Esophagus muscularis mucosa (tissue), 4 donors: ENCODE measurements at places on chromosomes 12 and 14. TPM values are rescaled to one million over a fixed set of nuclear protein-coding genes. Genes with fewer than 3 reads are reported as not detected.
A peak's percentile ranks its signal among the peaks of the same experiment; 100 is the strongest.

- H3K36me3 ChIP-seq = no peaks in the 10 kb centered on the region
- H3K27ac ChIP-seq = no peak overlapping the region
- DNase-seq = no peak
- H3K27me3 ChIP-seq = no peaks in the 10 kb centered on the region
- H3K4me1 ChIP-seq = no peaks in the 10 kb centered on the region
- H3K4me3 ChIP-seq = no peak overlapping the region
These were observed 99.2 kb downstream of the SLC41A2 start for GRCh38 chr12:104858611-104859543.

- H3K27me3 ChIP-seq = peaks cover 29% of the 10 kb centered on the region
- H3K4me3 ChIP-seq = no peak overlapping the region
- peak overlapping the region; percentile 18 for H3K27ac ChIP-seq
- no peak for DNase-seq
- peaks cover 31% of the 10 kb centered on the region for H3K4me1 ChIP-seq
These were observed 2.3 kb upstream of the PRPH start for GRCh38 chr12:49292729-49293055.

GRCh38 chr14:63470962-63471793 is 72.0 kb downstream of the PPP2R5E start:
- no peak overlapping the region for H3K4me3 ChIP-seq
- peaks cover 52% of the 10 kb centered on the region for H3K4me1 ChIP-seq
- DNase-seq = no peak
- H3K27me3 ChIP-seq = no peaks in the 10 kb centered on the region
- no peaks in the 10 kb centered on the region for H3K36me3 ChIP-seq
- no peak overlapping the region for H3K27ac ChIP-seq

DNA sequence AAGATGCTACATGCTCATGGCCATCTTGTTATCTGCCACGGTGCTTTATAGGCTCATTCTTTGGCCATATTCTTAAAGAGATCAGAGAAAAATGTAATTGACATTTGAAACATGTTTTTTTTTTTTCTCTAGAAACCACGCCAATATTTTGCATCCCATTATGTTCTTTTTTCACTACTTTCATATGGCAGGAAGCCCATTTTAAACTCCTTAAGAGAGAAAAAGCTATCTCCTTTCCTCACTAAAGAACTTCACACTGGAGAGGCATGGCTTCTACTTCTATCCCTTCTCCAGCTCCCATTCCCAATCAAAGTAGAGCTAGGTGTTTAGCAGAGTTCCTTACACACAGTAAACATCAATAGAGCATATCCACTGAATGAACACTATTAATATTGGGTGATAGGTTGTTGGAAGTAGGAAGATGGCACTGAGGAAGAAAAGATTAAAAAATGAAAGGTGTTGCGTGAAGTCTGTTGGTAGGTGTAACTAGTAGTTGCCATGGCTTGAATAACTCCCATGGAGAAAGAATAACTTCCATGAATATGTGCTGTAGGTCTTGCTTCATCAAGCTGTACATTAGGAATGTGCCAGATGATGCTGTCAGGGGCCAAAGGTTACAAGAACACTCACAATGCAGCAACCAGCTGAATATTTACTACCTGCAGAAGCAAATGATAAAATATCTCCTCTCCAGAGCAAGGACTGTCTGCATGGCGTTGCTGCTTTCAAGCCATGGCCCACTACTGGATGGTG is 178.8 kb downstream of the STXBP6 start:
- no peak overlapping the region for H3K4me3 ChIP-seq
- no peak for DNase-seq
- H3K4me1 ChIP-seq = peaks cover 30% of the 10 kb centered on the region
- no peaks in the 10 kb centered on the region for H3K36me3 ChIP-seq

DNA sequence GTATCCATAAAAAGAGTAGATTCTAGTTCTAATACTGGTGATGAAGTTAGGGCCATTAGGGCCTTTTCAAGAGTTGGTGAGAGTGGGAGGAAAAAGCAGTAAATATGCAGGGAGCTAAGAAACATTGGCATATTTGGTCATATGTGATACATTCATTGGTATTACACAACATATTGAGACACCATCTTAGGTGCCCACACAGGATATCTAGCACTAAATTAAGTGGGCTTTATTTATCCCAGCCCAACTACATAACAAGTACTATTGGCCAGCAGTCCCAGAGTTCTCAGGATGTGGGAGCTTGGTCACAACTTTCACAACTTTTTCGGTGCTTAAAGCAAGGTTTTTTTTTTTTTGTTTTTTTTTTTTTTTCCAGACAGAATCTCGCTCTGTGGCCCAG is 2.0 kb upstream of the ING4 start:
- H3K36me3 ChIP-seq = peaks cover 34% of the 10 kb centered on the region
- no peak overlapping the region for H3K27ac ChIP-seq
- no peaks in the 10 kb centered on the region for H3K27me3 ChIP-seq
- peaks cover 13% of the 10 kb centered on the region for H3K4me1 ChIP-seq

GRCh38 chr12:113088971-113089756 is 32.6 kb downstream of the DTX1 start:
- peaks cover 4% of the 10 kb centered on the region for H3K4me1 ChIP-seq
- H3K27me3 ChIP-seq = no peaks in the 10 kb centered on the region
- no peak overlapping the region for H3K4me3 ChIP-seq
- DNase-seq = no peak

GRCh38 chr12:91591639-91591987 is 409.0 kb upstream of the DCN start:
- H3K27me3 ChIP-seq = no peaks in the 10 kb centered on the region
- H3K4me1 ChIP-seq = no peaks in the 10 kb centered on the region
- no peak overlapping the region for H3K27ac ChIP-seq

- H3K4me1 ChIP-seq = peaks cover 7% of the 10 kb centered on the region
- H3K36me3 ChIP-seq = no peaks in the 10 kb centered on the region
These were observed 32.0 kb upstream of the RIMBP2 start for GRCh38 chr12:130747867-130748740.

DNA sequence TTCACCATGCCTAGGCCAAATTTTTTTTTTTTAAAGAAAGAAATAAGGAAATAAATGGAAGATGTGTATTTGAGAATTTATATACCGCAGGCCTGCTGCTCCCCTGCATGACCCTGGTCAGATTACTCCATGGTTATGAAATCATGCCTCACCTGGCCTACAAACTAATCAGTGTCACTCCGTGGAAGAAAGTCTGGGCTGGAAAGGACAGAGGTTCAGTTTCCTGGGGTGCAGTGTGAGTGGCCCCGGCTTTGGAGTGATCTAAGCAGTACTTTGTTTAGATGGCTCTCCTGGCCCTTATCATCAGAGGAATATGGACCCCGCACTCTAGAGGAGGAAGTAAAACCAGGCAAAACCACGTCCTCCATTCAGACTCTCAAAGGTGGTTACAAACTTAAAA is 9.6 kb downstream of the APOBEC1 start:
- DNase-seq = no peak
- H3K4me3 ChIP-seq = no peak overlapping the region
- no peak overlapping the region for H3K27ac ChIP-seq
- H3K36me3 ChIP-seq = no peaks in the 10 kb centered on the region

DNA sequence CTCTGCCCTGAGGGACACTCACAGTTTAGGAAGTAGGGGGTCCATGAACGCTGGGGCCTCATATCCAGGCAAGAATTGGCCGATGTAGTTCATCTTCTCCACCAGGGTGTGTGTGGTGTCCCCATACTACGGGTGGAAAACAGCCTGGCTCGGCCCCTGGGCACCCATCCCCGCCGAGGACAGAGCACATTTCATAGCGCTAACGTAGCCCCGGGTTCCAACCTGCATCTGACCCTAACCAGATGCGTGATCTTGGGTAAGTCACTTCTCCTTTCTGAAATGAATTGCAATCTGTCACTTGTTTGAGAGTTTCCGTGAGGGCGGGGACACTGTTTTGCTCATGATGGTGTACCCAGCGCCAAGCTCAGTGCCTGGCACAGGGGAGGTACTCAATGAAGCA is 9.0 kb downstream of the HPD start:
- H3K4me1 ChIP-seq = no peaks in the 10 kb centered on the region
- H3K36me3 ChIP-seq = no peaks in the 10 kb centered on the region
- no peak overlapping the region for H3K4me3 ChIP-seq
- no peak for DNase-seq

- no peaks in the 10 kb centered on the region for H3K27me3 ChIP-seq
- H3K36me3 ChIP-seq = no peaks in the 10 kb centered on the region
- H3K4me3 ChIP-seq = no peak overlapping the region
- no peak for DNase-seq
- peaks cover 29% of the 10 kb centered on the region for H3K4me1 ChIP-seq
- no peak overlapping the region for H3K27ac ChIP-seq
These were observed 396.1 kb downstream of the RAD51B start for GRCh38 chr14:68215629-68216028.

DNA sequence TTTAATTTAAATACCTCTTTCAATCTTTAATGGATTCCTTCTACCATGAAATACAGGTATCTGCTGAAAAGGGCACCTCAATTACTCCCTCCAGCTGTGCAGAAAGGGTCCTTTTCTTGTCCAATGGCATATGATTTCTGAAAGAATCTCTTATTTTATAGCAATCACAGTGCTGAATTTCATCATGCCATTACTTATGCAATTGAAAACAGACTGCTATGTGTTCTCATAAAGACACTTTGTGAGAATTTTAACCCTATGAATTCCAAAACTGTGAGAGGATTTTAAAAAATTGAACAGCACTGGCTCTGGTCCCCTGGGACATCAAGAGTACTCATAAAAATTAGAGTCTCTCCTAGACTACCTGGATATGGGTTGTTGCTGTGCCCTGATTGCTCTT is 45.9 kb upstream of the CNOT2 start:
- H3K36me3 ChIP-seq = no peaks in the 10 kb centered on the region
- H3K27me3 ChIP-seq = no peaks in the 10 kb centered on the region
- DNase-seq = no peak
- H3K4me1 ChIP-seq = peaks cover 5% of the 10 kb centered on the region

- H3K27ac ChIP-seq = peak within 1 kb of the TSS; percentile 78
- peaks cover 29% of the 10 kb centered on the region for H3K4me1 ChIP-seq
- H3K36me3 ChIP-seq = no peaks in the 10 kb centered on the region
- DNase-seq = no peak
- H3K4me3 ChIP-seq = no peak within 1 kb of the TSS
- H3K27me3 ChIP-seq = no peaks in the 10 kb centered on the region
These were observed at the start of gene SCNN1A for GRCh38 chr12:6375269-6376078. Gene SCNN1A, minus strand, starts transcription at chr12:6375563. Its CDS starts 780 bp downstream, at chr12:6374783.

DNA sequence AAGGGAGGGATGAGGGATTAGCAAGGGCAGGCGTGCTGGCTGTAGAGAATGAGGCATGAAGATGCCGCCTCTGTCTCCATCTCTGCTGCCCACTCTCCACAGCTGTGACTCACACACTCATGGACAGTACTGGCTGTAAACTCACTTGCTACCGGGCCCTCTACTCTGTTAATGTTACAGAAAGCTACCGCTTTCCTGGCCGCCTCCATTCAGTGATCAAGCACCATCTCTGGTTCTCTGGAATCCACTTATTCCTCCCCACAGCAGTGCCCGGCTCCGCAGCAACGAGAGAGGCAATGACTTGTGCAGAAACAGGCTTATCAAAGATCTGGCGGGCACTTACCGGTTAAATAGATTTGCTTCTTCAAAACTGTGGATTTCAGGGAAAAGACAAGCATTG is 34.8 kb downstream of the AMN start:
- no peaks in the 10 kb centered on the region for H3K27me3 ChIP-seq
- no peak for DNase-seq
- peaks cover 75% of the 10 kb centered on the region for H3K36me3 ChIP-seq
- H3K4me1 ChIP-seq = no peaks in the 10 kb centered on the region
- H3K4me3 ChIP-seq = no peak overlapping the region
- no peak overlapping the region for H3K27ac ChIP-seq

Gene SART3
- 42.3 TPM for total RNA-seq

Gene GDF3
- total RNA-seq = not detected

Gene RNASE1
- 277 TPM for total RNA-seq

Gene ABCD2
- total RNA-seq = 1.2 TPM

Gene IQSEC3
- 0.26 TPM for total RNA-seq

Gene ASB2
- total RNA-seq = 164 TPM

Gene JPH4
- total RNA-seq = 1.4 TPM
